ENCODE measurements at places on chromosomes 3 and 15. TPM values are rescaled to one million over a fixed set of nuclear protein-coding genes. Genes with fewer than 3 reads are reported as not detected.

SGO1 gene
- total RNA-seq = not detected

SPG21 gene
- total RNA-seq = 29.4 TPM

TUSC7 gene
- not detected for total RNA-seq

RTP1 gene
- total RNA-seq = not detected

CAMK1 gene
- total RNA-seq = 0.74 TPM

TPM1 gene
- total RNA-seq = 7.9 TPM

C3orf20 gene
- total RNA-seq = not detected

SCAANT1 gene
- 2.1 TPM for total RNA-seq

MYZAP gene
- 0.66 TPM for total RNA-seq

PGBD4 gene
- total RNA-seq = 2.3 TPM

GRCh38 chr15:95068701-95069521 lies 837.5 kb downstream of the MCTP2 start:
- no peak for DNase-seq

- no peak for DNase-seq
Measured at GRCh38 chr15:70508561-70509281, 254.6 kb downstream of the UACA start.

DNA sequence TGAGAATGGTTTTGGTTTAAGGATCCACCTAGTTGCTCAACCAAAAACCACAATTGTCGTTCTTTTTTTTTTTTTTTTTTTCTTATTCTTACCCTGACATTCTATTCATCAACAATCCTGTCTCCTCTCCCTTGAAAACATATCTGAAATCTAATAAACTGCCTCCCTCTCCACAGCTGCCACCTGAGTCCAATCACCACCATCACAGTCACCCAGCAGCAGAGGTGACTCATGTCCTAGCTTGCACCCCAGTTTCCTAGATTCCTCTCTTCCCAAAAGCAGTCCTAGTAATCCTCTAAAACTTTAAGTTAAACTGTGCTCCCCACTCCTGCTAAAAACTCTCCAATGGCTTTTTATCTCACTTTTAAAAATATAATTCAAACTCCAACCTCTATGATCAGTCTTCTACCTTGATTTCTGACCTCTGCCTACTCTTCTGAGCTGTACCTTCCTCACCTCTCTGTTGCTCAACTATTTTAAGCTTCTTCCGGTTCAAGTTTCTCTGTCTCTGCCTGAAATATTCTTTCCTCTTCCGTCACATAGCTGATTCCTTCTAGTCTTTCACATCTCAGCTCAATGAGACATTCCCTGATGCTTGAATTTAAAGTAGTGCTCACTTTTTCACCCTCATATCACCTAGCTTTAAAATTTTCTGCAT lies 33.7 kb upstream of the RBMS3 start:
- DNase-seq = no peak

- no peak for DNase-seq
Measured at GRCh38 chr3:170643831-170644230, 58.0 kb upstream of the SLC7A14 start.

DNA sequence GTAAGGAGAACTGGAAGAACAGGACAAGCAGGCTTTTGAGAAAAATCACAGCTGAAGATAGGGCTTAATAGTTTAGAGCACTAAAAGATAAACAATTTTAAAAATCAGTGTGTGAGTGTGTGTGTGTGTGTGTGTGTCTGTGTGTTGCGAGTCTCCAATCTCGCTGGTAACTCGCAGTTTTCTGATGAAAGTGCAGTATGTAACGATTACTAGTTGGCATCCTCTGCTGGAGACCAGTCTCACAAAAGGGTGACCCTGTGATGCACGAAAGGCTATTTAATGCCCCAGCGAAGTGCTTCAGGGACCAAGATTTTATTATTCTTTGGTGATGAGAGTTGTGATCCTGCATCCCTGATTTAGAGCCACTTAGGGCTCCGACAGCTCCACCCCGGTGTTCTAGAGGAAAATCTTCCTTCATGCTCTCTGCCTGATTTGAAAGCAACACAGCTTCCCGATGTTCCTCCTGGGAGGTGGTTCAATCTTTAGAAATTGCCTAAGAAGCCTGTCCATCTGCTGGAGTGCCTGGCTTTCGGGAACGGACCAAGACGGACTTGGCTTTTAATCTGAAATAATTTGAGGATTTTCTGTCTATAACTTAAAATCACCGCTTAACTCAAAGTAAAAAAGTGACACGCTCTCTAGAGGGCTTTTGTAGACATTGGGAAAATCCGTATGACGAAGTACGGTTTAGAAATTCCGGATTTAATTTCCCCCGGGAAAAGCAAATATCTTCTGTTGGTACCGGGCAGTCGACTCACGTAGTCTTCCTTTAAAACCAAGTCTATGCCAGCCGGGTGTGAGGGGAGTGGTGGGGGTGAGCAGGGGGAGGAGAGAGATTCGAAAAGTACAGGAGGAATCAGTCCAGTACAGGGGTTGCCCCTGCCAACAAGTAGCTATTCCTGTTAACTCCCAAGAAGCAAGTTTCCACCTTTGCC lies 1.1 kb upstream of the ALCAM start:
- no peak for DNase-seq

GRCh38 chr3:197748597-197749314 lies 927 bp upstream of the FYTTD1 start:
- no peak for DNase-seq

- no peak for DNase-seq
Measured at GRCh38 chr3:106309274-106309673, 440.5 kb upstream of the CBLB start.

- DNase-seq = no peak
Measured at GRCh38 chr3:179438841-179439240, 12.4 kb downstream of the GNB4 start.

GRCh38 chr15:63915873-63916771 lies 82.4 kb upstream of the HERC1 start:
- no peak for DNase-seq

GRCh38 chr3:132964266-132964665 lies 73.9 kb upstream of the TMEM108 start:
- DNase-seq = no peak

GRCh38 chr3:53234841-53235232 lies 21.0 kb downstream of the TKT start:
- DNase-seq = no peak

GRCh38 chr3:13501521-13501920 lies 21.4 kb downstream of the HDAC11 start:
- DNase-seq = no peak

- DNase-seq = no peak
Measured at GRCh38 chr3:23083701-23084100, 119.4 kb upstream of the UBE2E2 start.

DNA sequence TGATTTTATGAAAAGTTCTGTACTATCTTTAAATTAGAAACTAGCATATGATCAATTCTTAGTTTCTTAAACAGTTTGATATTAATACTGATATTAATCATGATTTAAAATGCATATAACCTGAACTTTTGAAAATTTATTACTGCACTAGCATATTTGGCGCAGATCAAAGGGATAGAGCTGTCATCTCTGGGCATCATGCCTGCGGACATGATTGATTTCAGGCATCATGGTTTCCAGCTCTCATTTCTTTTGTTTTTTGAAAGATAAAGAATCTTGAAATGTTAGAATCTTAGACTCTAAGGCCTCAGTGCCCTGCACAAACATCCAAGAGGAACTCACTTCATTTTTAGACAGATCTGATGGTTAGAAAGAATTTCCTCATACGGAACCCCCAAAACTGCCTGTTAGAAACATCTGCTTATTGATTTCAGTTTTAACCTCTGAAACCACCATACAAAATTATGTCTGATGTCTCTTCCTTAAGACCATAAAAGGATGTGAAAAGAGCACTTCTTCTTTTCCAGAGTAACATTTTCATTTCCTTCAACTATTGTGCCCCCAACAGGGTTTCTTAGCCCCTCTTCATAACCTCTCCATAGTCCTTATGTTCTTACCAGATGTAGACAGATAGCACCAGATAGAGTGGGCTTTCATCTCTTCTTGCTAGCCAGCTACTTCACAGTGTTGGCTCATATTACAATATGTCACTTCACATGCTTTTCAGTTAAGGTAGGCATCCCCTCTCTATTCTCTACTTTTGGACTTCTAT lies 110.8 kb downstream of the BBX start:
- DNase-seq = no peak

- DNase-seq = no peak
Measured at GRCh38 chr3:61358364-61358763, 107.1 kb upstream of the FHIT start.

DNA sequence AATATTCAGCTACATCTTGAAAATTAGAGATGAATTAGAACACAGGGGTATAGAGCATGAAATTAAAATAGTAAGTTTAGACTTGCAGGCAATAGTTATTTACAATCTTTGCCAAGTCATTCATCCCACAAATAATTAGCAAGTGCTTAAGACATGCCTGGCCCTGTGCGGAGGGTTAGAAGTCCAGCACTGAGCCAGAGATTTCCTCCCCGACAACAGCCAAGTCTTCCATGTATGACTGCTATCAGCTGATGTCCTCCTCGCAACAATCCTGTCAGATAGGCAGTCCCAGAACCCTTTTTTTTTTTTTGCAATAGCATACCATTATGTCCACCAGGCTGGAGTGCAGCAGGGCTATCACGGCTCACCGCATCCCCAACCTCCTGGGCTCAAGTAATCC lies 14.6 kb downstream of the SIN3A start:
- no peak for DNase-seq

DNA sequence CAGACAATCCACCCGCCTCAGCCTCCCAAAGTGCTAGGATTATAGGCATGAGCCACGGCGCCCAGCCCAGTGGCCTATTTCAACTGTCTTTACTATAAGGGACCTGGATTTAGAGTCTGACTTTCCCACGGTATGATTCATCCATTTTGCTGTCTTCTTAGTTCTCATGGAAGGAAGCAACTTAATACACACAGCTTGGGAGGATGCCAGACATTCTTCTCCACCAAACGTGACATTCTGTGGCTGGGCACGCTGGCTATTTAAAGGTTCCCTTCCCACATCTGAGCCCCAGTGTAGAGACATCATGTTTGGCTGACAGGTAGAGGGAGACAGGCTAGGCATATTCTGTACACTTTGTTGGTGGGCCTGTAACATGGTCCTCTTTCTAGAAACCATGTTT lies 26.2 kb downstream of the FAM43A start:
- no peak for DNase-seq

DNA sequence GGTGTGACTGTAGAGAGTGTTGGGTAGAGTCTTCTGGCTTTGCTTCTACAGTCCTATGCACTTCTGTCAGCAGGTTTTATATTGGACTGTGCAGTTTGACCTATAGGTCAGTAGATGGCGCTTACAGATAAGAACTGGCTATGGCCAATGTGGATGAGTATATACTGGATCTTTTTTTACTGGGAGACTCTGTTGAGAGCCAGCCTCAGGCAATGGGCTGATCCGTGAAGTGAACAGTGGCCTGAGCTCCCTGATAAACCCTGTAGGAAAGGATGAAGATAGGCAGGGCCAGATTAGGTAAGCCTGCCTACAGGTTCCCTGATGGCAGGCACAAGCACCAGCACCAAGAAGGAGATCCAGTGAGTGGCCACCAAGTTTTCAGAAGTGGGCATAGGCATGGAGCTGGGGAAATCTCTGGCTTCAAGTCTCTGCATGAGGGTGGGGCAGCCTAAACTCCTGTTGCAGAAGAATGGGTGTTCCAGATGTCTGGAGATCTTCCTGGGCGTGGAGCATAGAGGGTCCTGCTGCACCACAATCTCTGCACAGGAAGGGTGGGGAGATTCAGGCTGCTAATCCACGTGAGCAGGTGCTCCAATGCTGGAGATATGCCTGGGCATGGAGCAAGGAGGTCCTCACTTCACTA lies 326.0 kb upstream of the SGO1 start:
- DNase-seq = no peak

DNA sequence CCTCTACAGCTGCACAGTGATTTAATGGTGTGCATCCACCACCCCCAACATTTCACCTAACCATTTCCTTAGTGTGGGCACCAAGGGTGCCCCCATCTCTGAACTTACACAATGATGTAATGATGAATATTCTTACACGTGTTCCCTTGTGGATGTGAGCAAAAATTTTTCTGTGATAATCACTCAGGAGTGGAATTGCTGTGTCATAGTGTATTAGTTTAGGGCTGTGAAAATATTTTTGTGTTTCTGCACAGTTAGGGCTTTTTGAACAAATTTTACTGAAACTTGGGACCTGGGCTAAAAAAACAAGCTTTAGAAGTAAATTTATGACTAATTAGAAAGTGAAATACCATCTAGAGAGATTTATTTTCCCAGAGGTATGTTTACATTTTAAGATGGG lies 134.5 kb upstream of the CCNL1 start:
- no peak for DNase-seq

GRCh38 chr3:124558991-124559845 lies 171.0 kb upstream of the UMPS start:
- DNase-seq = no peak

DNA sequence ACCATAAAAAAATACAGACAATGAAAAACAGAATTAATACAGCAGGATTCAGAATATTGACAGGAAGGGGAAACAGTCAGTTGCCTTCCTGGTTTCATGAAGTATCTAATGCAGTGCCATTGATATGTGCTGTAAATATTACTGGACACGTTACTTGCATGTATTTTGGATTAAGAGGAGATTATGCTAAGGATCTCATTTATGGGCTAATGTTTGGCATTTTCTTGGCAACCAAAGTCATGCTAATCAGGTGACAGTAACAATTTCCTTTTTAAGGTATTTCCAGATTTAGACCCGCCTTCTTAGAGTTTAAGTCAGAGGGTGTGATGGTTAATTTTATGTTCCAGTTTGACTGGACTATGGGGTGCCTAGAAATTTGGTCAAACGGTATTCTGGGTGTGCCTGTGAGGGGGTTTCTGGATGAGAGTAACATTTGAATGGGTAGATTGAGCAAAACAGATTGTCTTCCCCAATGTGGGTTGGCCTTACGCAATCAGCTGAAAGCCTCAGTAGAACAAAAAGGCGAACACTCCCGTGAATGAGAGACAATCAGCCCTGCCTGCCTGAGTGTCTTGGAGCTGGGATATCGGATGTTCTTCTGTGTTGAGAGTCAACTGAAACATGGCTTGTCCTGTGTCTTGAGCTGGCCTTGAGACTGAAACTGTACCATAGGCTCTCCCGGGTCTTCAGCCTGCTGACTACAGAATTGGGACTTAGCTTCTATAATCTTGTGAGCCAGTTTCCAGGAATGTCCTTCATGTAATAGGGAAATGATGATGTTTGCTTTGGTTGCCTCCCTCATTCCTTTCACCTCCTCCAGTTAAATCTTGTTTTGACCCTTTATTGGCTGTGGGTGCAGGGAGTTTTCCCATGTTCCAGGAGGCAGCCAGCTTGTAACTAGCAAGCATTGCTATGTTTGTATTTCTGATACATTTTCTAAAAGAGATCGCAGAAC lies 10.5 kb downstream of the SQOR start:
- DNase-seq = peak; percentile 35

- DNase-seq = peak; percentile 53
Measured at GRCh38 chr3:141796889-141797781, 33.9 kb downstream of the GRK7 start.

GRCh38 chr15:22806664-22807063 lies 20.2 kb downstream of the NIPA1 start:
- no peak for DNase-seq

- DNase-seq = no peak
Measured at GRCh38 chr3:132843851-132844553, 121.8 kb upstream of the NPHP3 start.
